ENCODE measurements at places on chromosomes 7 and 10.

DNA sequence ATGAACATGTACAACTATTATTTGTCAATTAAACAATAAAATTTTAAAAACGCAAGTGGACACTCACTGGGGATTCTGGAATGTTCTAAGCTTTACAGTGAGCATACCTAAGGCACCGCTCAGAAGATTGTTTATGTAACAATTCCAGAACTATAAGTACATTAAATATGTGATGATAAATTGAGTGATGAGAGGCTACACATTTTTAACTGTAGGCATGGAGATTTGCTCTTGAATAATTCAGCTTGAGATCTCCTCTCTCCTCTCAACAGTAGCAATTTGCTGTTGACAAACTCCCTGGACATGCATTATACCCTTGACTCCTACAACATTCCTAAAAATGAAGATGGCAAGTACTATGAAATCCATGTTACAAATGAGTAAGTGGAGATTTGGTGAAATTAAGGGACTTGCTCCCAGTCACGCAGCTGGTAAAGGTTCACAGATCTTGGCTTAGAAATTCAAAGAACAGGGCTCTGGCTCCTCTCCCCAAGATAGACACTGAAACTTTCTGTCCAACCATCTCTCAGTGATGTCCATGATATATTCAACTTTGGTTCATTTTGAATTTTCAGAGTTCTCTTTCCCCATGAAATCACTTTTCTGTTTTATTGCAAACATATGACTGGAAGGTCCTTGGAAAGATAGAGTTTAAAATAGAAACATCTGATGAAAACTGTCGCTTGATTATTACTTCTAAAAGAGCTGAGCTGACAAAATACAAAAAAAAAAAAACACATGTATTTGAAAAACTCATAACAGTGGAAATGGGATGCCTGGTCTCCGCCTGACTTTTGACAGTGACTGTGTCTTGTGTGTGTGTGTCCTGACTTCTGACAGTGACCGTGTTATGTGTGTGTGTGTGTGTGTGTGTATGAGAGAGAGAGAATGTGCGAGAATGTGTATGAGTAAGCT, 488.3 kb downstream of the TNS3 start:
- DNase-seq = no peak

GRCh38 chr10:98361131-98362025, 53.6 kb downstream of the PYROXD2 start:
- peak; percentile 100 for DNase-seq

DNA sequence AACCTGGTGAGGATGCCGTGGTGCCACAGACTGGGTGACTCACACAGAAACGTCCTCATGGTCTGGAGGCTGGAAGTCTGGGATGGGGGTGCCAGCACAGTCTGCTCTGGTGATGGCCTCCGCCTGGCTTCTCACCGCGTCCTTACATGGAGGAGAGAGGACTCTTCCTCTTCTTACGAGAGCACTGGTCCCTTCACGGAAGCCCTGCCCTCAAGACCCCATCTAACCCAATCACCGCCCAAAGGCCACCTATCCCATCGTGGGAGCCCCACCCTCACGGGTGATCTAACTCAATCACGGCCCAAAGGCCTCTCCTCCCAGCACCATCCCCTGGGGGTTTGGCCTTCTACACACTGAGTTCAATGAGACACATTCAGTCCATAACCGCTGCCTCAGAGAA, 137.7 kb downstream of the PTPRN2 start:
- no peak for DNase-seq

- no peak for DNase-seq
Observed at GRCh38 chr7:47314248-47314647, 267.7 kb downstream of the TNS3 start.

DNA sequence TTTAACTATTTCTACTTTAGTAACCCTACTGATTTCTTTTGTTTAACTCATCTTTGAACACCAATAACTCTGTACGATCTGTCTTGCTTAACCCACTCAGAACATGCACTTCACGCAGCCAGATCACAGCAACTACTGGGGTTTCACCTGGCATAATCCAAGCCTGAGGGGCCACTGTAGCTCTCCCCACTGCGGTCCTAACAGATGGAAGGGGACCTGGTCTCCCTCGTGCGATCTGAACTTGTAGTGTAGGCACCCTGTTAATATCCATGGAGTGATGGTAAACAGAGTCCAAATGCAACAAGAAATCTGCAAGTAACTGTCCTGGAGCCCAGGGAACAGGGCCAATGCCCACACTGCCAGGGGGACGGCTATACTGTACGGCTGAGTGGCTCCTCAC, 45.5 kb downstream of the INSIG1 start:
- DNase-seq = no peak

GRCh38 chr10:3926675-3927525, 141.9 kb upstream of the KLF6 start:
- peak; percentile 17 for DNase-seq

DNA sequence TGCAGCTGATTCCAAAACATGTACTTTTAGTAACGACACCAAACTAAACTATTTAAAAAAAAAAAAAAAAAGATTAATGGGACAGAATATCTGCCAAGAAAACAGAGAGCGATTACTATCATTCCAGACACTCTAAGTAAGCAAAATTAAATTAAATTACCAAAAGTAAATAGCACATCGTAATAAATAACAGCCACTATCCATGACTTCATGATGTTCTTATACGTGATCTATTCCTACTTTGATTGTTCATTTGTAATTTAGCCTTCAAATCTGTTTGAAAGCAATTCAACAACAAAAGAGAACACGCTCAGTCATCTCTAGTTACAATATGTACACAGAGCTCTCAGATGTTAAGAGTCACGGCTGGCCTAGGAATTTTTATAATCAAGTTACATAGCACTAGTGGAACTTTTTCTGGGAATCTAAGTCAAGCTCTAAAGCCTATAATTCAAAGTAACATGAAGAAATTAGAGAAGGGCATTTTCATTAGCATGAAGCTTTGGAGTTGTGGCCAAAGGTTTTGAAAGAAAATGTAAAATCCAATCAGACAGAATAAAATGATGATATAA, 241.7 kb upstream of the NEBL start:
- no peak for DNase-seq

DNA sequence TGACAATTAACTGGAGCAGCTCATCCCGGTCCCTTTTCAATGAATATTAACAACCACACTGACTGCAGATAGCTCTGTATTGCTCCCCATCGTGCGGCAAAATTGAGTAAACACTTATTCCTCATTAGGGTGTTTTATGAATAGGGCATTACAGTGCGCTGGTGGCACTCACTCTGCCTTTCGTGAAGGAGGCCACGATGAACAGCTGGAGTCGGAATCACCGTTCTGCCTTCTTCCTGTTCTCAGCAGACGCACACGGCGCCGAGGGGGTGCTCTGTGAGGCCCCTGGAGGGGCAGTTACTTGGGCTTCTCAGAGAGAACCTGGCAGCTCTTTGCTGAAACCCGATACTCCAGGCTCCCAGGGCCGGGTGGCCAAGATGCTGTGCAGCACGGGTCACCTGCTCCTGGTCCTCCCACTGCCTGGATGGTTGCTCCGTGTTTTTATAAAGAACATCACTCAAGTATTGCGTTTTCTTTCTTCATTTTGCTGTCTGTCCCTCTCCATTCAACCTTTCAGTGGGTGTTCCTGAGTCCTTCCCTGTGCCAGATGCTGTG, 241.9 kb downstream of the GLRX3 start:
- DNase-seq = no peak

GRCh38 chr7:139365336-139365735, 5.6 kb downstream of the LUC7L2 start:
- DNase-seq = no peak

DNA sequence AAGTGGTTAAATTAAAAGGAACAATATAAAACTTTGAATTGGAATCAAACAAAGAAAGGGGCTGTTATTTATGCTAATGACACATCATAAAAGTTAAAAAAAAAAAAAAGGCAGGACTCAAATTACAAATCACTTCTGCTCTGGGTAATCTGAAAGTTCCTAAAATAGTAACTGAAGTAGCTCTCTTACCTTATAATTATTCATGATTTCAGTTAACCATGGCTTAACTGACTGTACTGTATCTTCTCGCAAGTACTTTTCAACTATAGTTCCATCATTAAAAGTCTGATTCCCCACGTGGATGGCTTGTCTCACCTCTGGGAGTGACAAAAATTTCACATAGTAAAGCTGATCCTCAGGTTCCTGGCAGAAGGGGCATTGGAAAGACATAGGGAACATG, 82.5 kb downstream of the CPVL start:
- no peak for DNase-seq

- no peak for DNase-seq
Observed at GRCh38 chr10:45592432-45592831, 80.1 kb downstream of the ZFAND4 start.

- peak; percentile 2 for DNase-seq
Observed at GRCh38 chr7:99791021-99791420, 7.0 kb upstream of the CYP3A4 start.

DNA sequence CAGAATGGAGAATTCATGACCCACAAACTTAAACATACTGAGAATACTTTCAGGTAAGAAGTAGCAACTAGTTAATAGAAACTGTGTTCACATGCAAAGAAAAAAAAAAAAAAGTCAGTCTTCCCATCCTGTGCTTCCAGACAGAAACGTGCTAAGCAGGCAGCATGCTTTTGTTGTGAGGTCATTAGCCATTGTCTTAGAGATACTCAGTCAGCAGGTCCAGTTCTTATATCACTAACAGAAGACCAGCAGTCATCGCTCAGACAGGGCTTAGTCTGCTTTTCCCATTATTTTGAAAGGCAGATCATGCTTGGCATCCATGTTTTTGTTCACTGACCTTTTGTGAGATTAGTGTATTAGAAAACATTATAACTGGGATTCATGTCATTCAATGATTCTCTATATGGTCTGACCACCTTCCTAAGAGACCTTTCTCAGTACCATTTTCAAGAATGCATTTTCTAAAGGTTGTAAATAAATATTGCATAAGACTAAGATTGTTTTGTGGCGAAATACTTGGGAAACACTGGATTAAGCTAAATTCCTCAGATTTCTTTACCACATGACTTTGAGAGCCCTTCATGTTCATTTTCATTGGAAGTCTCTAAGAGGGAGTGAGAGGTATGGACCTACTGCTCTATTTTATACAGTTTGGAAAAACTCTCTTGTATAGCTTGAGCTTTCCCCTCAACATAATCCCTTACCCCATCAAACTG, 45.0 kb upstream of the AGBL3 start:
- peak; percentile 80 for DNase-seq

GRCh38 chr7:70094831-70095230, 496.6 kb downstream of the AUTS2 start:
- no peak for DNase-seq

- no peak for DNase-seq
Observed at GRCh38 chr10:132548106-132548823, 10.7 kb downstream of the INPP5A start.

GRCh38 chr10:50420196-50420595, 168.9 kb upstream of the ASAH2 start:
- no peak for DNase-seq

GRCh38 chr7:93374345-93374940, 142.3 kb downstream of the VPS50 start:
- peak; percentile 20 for DNase-seq

GRCh38 chr7:150842716-150843115, 9.6 kb upstream of the AOC1 start:
- DNase-seq = no peak

GRCh38 chr7:6616854-6617643, 1.6 kb downstream of the ZNF853 start:
- no peak for DNase-seq

GRCh38 chr7:46559194-46559832, 638.2 kb upstream of the IGFBP3 start:
- peak; percentile 60 for DNase-seq

DNA sequence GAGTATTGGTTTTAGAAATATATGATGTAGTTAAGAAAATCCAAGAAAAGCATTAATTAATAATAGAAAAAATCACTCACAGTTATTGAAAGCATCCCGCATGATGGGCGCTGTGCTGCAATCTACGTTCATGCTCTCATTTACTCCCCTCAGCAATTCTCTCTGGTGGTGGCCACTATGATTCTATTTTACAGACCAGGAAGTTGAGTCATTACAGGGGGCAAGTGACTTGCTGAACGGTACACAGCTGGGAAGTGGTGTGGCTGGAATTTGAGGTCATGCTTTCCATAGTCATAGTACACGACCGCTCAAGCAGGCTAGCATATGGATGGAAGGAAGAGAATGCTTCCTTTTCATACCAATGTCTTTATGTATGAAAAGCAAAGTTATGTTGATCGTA, 117.4 kb downstream of the TES start:
- DNase-seq = no peak

DNA sequence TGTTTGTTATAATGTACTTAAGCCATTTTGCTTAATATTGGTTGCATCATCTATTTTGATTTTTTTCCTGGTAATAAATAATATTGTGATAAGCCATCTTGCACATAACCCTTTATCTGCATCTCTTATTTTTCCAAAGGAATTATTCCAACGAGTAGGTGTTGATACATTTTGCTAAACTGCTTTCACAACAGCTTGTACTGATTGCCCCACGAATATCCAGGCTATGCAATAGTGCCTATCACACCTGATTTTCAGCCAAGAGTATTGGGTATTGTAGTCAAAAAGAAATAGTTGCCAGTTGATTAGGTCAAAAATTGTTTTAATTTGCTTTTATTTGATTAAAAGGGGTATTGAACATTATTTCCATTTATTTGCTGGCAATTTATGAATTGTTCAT, 20.7 kb downstream of the CREB5 start:
- DNase-seq = no peak

- no peak for DNase-seq
Observed at GRCh38 chr10:6748029-6748428, 168.0 kb upstream of the PRKCQ start.
